ENCODE measurements at places on chromosomes 6 and 20. TPM values are rescaled to one million over a fixed set of nuclear protein-coding genes. Genes with fewer than 3 reads are reported as not detected.
A peak's percentile ranks its signal among the peaks of the same experiment; 100 is the strongest.

GRCh38 chr6:137309078-137309762 lies 90.0 kb upstream of the IFNGR1 start:
- no peaks in the 10 kb centered on the region for H3K27me3 ChIP-seq
- no peak for DNase-seq
- H3K27ac ChIP-seq = no peak overlapping the region
- no peak overlapping the region for H3K4me3 ChIP-seq
- no peaks in the 10 kb centered on the region for H3K36me3 ChIP-seq

DNA sequence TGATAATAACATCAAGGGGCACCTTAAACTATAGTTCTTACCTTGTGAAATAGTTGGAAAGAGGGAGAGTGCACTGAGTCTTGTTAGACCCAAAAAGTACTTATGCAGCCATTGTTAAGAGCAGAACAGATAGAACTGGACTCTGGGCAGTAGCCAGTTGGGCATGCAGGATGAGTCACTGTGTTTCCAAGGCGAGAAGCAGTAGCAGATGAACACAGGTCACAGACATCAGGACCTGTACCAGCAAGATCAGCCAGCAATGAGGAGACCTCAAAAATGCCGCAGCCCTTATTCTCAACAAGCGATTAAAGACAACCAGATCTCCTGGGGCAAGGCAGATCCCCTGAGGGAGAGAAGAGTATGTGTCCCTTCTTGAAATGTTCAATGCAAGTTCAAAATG lies 79.0 kb downstream of the SAMD3 start:
- no peak overlapping the region for H3K27ac ChIP-seq
- no peak for DNase-seq
- H3K27me3 ChIP-seq = no peaks in the 10 kb centered on the region
- no peak overlapping the region for H3K4me3 ChIP-seq
- H3K4me1 ChIP-seq = no peaks in the 10 kb centered on the region

DNA sequence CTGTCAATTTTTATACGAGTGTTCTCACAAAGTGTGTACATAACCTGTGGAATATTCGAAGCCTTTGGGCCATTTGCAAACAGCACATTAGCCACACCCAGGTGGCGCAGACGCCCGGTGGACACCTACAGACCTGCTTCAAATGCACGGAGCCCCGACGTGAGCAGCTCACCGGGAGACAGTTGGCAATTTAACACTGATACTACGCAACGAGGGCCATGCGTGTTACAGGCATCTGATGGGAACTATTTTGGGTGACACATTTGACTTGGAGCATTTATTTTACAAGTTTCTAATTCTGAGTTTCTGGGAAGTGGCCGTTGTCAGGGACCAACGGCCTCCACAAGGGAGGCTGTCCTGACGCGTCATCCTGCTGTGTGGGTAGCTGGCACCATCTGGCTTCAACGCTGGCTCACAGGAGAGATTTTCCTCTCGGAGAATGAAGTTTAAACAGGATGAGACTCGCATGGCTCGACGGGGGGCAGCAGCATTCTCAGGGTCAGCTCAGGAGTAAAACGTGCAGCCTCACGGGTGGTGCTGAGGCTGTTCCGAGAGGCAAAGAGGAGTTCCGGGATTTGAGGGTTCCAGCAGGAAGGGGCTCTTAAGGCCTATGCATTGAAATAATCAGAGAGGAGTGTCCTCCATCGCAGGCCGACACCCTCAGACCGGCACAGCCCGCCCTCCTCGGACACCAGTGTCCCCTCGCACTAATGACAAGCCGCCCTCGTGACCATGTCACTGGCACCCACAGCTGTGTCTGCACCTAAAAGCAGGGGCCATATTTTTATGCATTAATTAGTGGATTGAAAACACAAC lies 207.4 kb downstream of the DLL1 start:
- no peaks in the 10 kb centered on the region for H3K4me1 ChIP-seq
- no peak overlapping the region for H3K27ac ChIP-seq
- DNase-seq = peak; percentile 16
- H3K27me3 ChIP-seq = no peaks in the 10 kb centered on the region

GRCh38 chr6:135075018-135075417 lies 20.4 kb upstream of the HBS1L start:
- H3K4me3 ChIP-seq = no peak overlapping the region
- no peaks in the 10 kb centered on the region for H3K27me3 ChIP-seq
- no peak for DNase-seq
- no peaks in the 10 kb centered on the region for H3K4me1 ChIP-seq
- H3K27ac ChIP-seq = no peak overlapping the region

GRCh38 chr6:31727034-31727716 lies 1.9 kb downstream of the DDAH2 start:
- DNase-seq = peak; percentile 62
- no peaks in the 10 kb centered on the region for H3K27me3 ChIP-seq
- H3K27ac ChIP-seq = peak overlapping the region; percentile 93
- no peak overlapping the region for H3K4me3 ChIP-seq
- peaks cover 21% of the 10 kb centered on the region for H3K36me3 ChIP-seq

- peak overlapping the region; percentile 98 for H3K27ac ChIP-seq
- no peaks in the 10 kb centered on the region for H3K27me3 ChIP-seq
- peaks cover 31% of the 10 kb centered on the region for H3K36me3 ChIP-seq
- peaks cover 10% of the 10 kb centered on the region for H3K4me1 ChIP-seq
These were observed 1.1 kb upstream of the HLA-C start for GRCh38 chr6:31272836-31273626.

DNA sequence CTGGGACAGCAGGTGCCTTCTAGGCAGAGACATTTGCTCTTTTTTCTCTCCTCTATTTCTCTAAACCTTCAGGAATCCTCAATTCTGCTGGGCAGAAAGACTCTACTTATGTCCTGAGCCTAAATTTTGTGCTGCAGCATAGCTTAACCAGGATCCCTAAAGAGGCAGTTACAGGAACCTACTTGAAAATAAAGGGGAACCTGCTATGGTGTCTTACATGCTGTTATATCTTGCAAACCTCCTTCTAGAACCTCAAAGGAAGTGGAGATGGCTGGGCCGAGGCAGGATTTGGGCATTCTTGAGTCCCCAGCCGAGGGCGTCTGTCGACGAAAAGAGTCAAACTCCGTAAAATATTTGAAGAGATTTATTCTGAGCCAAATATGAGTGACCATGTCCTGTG lies 17.1 kb upstream of the GMNN start:
- H3K4me3 ChIP-seq = no peak overlapping the region
- no peaks in the 10 kb centered on the region for H3K27me3 ChIP-seq
- DNase-seq = no peak
- H3K36me3 ChIP-seq = no peaks in the 10 kb centered on the region
- no peak overlapping the region for H3K27ac ChIP-seq
- H3K4me1 ChIP-seq = peaks cover 2% of the 10 kb centered on the region

GRCh38 chr6:71238351-71238750 lies 50.3 kb upstream of the OGFRL1 start:
- no peaks in the 10 kb centered on the region for H3K36me3 ChIP-seq
- DNase-seq = no peak
- no peaks in the 10 kb centered on the region for H3K4me1 ChIP-seq
- H3K4me3 ChIP-seq = no peak overlapping the region
- no peak overlapping the region for H3K27ac ChIP-seq
- H3K27me3 ChIP-seq = no peaks in the 10 kb centered on the region

DNA sequence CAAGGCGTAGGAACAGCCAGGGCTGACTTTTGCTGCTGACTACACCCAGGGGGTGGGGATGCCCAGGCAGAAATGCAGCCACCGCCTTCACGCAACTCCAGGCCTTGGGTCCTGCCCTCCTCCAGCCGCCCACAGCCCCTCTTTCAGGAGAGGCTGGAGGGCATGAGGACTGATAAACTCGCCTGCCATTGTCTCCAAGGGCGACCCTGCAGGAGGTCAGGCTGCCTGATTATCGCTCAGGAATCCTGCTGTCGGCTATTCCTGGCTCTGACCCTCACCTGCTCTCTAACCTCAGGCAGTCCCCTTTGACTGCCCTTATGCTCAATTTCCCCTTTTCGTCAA lies 62.0 kb upstream of the HDDC2 start:
- no peaks in the 10 kb centered on the region for H3K27me3 ChIP-seq
- peak overlapping the region; percentile 51 for H3K4me3 ChIP-seq
- H3K27ac ChIP-seq = no peak overlapping the region
- H3K36me3 ChIP-seq = no peaks in the 10 kb centered on the region
- no peak for DNase-seq

DNA sequence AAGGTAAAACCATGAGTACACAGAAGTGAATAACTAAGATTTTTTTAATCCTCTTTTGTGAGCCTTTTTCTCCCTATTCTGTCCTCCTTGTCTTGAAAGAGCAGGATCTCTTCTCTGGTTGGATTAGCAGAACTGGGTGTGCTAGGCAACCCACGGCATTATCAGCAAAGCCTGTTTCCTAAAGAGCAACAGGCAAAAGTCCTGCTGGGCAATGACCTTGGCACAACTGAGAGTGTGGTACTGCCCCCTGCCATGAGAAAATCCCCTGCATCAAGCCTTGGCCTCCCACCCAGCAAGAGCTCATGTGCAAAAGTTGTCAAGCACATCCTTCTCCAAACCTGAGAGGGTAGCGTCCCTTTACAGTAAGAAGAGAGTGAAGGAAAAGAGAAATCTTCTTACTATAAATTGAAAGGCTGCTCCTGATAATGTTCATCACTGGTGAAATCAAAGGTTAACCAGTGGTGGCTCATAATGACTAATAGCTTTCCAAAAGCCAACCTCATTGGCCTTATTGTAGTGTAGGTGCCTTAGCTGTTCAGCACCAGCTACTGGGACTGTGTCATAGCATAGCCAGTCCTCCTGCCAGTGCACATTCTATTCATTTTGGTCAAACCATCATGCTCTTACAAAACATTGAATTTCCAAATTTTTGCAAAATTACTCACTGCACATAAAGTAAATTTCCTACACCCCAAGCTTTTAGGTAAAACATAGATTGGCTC lies 17.1 kb downstream of the KIF6 start:
- DNase-seq = no peak
- no peak overlapping the region for H3K27ac ChIP-seq
- H3K4me1 ChIP-seq = no peaks in the 10 kb centered on the region
- H3K36me3 ChIP-seq = no peaks in the 10 kb centered on the region

DNA sequence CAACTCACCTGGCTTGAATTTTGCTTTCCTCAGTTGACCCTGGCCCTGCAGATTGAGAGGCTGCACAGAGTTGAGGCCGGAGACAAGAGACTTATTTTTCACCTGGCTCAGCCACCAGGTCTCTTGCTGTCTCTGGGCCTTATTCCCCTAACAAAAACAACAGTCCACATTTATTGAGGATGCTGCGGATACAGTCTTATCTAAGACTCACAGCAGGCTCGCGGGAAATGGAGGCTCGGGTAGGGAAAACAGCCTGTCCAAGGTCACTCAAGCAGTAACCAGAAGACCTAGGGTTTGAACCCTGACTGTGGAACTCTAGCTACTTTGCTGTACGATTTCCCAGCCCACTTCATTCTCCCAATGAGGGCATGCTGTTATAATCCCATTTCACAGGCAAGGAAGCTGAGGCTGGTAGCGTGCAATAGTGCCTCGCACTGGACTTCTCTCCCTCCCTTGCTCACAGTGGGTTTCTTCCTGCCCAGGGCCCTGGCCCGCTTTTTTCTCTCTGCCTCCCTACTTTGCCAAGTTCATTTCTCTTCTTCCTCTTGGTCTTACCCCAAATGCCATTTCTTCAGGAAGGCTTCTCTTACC lies 57.7 kb downstream of the RBM38 start:
- H3K4me3 ChIP-seq = no peak overlapping the region
- H3K4me1 ChIP-seq = peaks cover 25% of the 10 kb centered on the region
- no peak for DNase-seq
- no peaks in the 10 kb centered on the region for H3K36me3 ChIP-seq
- no peak overlapping the region for H3K27ac ChIP-seq

- no peaks in the 10 kb centered on the region for H3K27me3 ChIP-seq
- H3K4me3 ChIP-seq = no peak overlapping the region
- H3K4me1 ChIP-seq = peaks cover 7% of the 10 kb centered on the region
- no peaks in the 10 kb centered on the region for H3K36me3 ChIP-seq
- DNase-seq = no peak
These were observed 180.9 kb upstream of the DTNBP1 start for GRCh38 chr6:15843764-15844163.

DNA sequence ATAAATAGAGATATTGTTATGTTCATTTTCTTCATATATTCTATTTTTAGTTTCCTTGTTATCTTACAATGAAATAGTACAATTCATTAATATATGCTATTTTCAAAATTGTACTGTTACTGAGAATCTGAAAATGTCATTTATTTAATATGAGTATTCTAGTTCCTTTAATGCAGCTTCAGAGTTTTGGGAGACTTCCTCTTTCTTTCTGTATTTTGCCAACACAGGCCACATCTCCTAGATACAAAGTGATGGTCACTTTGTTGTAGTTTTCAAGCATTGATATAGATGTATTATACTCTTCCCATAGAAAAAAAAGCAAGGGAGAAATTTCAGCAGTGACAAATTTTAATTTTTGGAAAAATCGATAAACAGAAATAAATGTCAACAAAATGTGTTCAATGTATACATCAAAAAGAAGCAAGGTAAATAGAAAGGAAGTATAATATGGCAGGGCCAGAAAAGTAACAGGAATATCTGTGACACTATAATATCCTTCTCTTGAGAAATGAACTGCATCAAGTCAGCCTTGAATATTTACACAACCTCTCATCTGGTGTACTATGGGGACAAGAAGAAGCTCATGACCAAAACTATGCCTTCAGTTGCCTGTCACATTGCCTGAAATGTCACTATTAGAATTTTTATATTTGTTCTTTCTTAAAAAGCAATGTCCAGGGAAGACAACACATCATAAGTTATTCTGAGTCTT lies 396.0 kb downstream of the TBC1D32 start:
- no peak for DNase-seq
- H3K36me3 ChIP-seq = no peaks in the 10 kb centered on the region
- H3K27ac ChIP-seq = no peak overlapping the region
- no peaks in the 10 kb centered on the region for H3K27me3 ChIP-seq

DNA sequence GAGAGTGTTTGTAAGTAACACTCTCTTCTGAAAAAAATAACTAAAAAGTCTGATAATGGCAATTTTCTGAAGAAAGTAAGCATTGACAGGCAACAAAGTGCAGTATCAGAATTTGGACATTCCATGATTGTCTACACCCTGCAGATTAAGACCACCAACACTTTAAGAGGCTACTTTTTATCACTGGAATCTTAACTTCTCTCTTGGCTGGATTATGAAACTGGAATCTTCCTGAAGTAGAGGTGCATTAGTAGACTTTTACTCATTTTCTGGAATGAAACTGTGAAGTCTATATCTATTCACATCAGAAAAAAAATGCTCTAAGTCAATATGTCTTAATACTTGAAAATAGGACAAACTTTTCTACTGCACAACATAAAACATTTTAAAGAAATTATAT lies 547.5 kb downstream of the COL12A1 start:
- no peaks in the 10 kb centered on the region for H3K36me3 ChIP-seq
- H3K27ac ChIP-seq = no peak overlapping the region
- DNase-seq = no peak
- H3K4me3 ChIP-seq = no peak overlapping the region
- H3K27me3 ChIP-seq = no peaks in the 10 kb centered on the region
- no peaks in the 10 kb centered on the region for H3K4me1 ChIP-seq

- no peak overlapping the region for H3K4me3 ChIP-seq
- no peaks in the 10 kb centered on the region for H3K4me1 ChIP-seq
- H3K27ac ChIP-seq = no peak overlapping the region
- no peaks in the 10 kb centered on the region for H3K27me3 ChIP-seq
These were observed 261.3 kb upstream of the MOCS1 start for GRCh38 chr6:40195428-40196134.

SLC35F1 gene
- total RNA-seq = 0.13 TPM

BPIFB1 gene
- 19.5 TPM for total RNA-seq

CTAGE9 gene
- not detected for total RNA-seq

UBE2C gene
- total RNA-seq = 12.5 TPM

SEMG1 gene
- not detected for total RNA-seq

ADGB gene
- total RNA-seq = 1.4 TPM
